ENCODE measurements at places on chromosomes 13 and 19.

- no peak for DNase-seq
These were observed 7.4 kb upstream of the ESD start for GRCh38 chr13:46804391-46804815.

GRCh38 chr19:28196101-28196500 is 1016.9 kb downstream of the UQCRFS1 start:
- DNase-seq: no peak

- DNase-seq: no peak
These were observed 8.6 kb downstream of the SPHK2 start for GRCh38 chr19:48627865-48628314.

GRCh38 chr13:29892151-29892550 is 41.7 kb upstream of the UBL3 start:
- no peak for DNase-seq

DNA sequence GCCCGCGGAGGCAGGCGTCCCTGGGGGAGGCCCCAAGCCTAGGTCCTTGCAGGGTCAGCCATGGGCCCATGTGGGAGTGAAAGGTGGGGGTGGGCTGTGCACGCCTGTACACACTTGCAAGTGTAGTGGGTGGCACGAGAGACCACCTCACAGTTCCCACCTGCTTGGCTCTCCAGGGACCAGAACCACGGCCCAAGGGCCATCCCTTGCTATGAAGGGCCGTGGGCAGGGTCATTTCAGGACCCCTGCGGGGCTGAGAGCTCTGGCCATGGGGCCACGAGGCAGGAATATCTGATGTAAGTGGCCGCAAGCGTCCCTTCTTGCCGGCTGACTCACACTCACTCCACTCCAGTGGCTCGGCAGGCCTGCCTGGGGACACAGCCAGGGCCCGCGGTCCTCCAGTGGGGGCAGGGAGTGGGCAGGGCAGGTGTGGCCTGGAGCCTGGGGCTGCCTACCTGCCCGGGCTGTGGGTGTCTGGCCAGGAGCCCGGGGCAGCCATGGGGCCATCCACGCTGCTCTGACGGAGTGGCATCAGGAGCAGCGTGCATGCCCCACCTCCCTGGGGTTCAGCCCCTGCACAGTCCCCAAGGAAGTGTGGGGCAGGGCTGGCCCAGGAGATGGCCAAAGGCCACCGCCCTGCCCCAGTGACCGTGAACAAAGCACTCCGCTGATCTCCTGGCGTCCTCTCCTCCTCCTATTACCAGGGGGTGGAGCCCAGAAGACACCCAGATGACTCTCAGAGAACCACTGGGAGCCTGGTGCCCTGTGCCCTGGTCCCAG is 8.6 kb upstream of the MKNK2 start:
- no peak for DNase-seq

GRCh38 chr13:26989957-26990713 is 181.5 kb downstream of the USP12 start:
- no peak for DNase-seq

- peak; percentile 19 for DNase-seq
These were observed 35.8 kb upstream of the MEDAG start for GRCh38 chr13:30870049-30870884.

GRCh38 chr13:34657716-34658115 is 284.4 kb upstream of the NBEA start:
- DNase-seq: no peak

DNA sequence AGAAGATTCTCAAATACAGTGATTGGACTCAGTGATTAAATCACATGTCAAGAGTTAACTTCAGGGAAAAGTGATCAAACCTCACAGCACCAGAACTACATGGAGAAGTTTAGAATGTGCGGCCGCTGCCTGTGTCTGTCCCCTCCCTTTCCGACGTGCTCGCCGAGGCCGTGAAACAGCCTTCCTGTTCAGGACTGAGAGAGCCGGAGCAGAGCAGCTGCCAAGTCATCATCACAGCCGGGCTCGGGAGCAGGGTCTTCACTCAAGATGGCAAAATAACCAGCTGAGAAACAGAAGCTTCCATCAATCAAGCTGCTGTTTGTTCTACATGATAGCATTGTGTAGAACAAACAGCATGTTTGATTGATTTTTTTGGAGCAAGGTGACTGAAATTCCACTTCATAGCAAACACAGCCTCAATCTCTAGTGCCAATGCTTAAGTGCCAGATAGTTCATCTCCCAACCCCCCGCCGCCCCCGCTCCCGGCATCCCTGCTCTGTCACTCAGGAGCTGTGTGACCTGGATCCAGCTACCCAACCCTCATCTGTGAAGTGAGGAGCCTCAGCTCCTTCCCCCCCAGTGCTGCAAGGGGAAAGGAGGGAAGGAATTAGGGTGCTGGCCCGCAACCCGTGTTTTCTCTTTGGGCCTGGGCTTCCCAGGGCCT is 70.6 kb downstream of the HSPH1 start:
- DNase-seq: no peak

GRCh38 chr19:49368711-49369358 is 5.2 kb downstream of the DKKL1 start:
- no peak for DNase-seq

DNA sequence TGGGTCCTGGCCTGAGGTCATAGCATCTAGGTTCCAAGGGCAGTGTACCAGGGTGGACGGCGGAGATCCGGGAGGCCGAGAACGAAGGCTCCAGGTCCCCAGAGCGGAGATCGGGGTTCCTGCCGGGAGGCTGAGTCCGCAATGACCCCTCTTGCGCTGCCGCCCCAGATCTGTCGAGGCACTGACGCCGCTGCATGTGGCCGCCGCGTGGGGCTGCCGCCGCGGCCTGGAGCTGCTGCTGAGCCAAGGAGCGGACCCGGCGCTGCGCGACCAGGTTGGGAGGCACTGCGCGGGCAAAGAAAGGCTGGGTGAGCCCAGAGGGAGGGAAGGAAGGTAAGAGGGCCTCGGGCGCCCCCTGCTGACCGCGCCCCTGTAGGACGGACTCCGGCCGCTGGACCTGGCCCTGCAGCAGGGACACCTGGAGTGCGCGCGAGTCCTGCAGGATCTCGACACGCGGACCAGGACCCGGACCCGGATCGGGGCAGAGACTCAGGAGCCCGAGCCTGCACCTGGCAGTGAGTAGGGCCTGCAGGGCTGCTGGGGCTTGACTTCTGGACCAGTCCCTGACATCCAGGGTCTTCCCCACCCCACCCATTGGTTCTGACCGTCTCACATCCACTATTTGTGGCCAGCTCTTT is 906 bp downstream of the ANKLE1 start:
- DNase-seq: peak; percentile 80

DNA sequence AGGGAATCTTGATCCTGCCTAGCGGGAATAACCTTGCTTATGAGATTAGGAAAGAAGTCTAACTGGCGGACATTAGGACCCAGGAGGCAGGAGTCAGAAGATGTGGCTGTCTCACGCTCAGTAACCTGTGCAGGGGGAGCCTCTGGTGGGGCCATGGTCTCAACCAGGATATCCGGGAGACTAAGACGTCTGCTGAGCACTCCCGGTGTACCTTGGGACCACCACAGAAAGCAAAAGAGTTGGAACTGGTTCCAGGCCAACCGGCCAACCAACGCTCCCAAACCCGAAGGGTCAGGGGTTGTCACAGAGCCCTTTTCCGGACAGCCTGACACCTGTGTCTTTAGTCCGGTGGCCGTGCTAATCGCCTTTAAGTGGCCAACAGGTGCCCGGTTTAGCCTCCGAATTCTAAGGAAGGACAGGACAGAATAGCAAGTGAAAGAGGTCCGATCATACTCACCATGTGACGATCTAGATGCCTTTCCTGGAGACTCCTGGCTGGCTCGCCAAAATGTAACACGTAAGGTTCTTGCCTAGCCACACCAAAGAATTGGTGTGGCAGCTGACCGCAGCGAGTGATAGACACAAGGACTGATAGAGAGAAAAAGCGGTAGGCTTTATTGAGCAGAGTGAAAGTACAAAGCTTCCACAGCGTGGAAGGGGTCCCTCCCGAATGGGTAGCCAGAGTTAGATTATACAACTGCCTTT is 103.9 kb upstream of the DIAPH3 start:
- DNase-seq: peak; percentile 24

DNA sequence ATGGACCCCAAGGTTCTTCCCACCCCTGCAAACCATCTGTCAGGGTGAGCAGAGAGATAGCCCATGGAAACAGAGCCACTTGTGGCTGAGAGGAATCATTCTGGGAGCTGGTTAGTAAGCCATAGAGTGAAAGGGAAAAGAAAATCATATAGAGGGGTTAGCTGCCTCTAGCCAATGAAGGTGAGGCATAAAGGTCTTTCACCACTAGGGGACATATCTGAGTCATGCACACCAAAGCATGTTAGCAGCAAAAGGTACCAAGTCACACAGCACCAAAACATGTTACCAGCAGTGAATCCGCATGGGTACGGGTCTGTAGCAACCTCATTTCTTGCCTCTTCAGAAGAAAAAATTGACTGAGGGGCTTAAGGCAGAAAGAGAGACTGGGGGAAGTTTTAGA is 76.7 kb upstream of the ZNF43 start:
- DNase-seq: no peak

- DNase-seq: no peak
These were observed 360.2 kb downstream of the DNAJC15 start for GRCh38 chr13:43383498-43384165.

DNA sequence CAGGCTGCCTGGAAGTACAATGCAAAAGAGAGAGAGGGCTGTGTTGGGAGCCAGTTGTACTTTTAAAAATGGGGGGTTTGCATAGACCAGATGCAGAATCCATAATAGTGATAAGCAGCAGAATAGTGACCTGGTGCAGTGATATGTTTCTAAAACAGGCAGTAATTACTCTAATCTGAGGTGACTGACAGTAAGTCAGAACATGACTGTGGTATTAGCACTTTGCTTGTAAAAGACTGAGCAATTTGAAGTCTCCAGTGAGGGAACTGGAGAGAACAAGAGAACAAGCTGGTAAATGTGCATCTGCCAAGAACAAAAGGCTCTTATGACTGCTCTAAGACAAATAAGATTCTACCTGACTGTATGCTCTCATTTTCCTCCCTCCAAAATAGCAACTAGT is 383.4 kb downstream of the ITGBL1 start:
- no peak for DNase-seq

GRCh38 chr19:12265921-12266704 is 28.6 kb downstream of the ZNF44 start:
- no peak for DNase-seq

DNA sequence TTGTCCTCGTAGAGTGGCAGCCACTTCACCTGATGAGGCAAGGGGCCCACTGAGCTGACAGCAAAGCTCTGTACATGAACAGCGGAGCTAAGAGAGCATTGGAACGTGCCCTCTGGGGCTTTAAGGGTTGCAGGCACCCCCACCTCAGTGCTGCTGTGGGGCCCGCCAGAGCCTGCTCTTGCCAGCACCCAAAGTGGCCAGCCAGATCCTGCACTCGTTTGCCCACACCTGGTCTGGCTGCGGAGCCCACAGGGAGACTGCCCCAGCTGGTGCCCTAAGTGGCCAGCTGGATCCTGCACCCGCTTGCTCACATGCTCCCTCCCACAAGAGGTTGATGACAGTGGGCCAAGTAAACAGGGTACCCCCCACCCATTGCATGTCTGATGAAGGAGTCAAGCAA is 783.4 kb upstream of the MIR17HG start:
- DNase-seq: no peak

DNA sequence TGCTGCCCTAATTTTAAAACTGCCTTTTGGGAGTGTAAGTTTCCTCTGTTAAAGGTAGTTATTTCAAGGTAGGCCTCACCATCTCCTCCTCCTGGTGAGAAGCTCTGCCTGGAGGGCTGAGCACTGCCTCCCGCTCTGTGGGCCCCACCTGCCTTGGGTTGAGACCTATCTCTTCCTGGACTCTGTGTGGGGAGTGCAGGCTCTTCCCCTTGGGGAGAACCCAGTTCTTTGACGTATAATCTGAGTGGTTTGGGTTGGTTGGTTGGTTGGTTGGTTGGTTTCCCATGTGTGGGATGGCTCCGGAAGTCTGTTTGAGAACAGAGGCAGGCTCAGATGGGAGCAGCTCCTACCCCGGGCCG is 39.1 kb downstream of the ACTN4 start:
- DNase-seq: peak; percentile 69

- peak; percentile 39 for DNase-seq
These were observed 17.4 kb downstream of the CAPN12 start for GRCh38 chr19:38726761-38727301.

DNA sequence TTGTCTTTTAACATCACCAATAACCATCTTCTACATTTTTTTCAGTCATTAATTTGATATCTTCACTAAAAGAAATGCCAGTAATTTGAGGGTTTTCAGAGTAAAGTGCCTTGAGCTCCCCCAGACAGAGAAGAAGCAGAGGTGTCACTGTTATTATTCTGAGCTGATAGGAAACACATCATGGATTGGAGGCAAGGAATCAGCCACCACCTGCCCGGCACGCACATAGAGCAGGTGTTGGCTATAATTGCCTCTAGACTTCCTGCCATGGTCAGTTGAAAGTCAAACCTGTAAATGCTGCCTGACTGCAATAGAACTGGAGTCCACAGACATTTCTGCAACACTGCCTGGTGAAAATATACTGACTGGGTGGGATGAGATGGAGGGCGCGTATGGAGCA is 776.6 kb downstream of the UQCRFS1 start:
- no peak for DNase-seq

- peak; percentile 28 for DNase-seq
These were observed 883 bp downstream of the ZNF441 start for GRCh38 chr19:11767633-11768133.

DNA sequence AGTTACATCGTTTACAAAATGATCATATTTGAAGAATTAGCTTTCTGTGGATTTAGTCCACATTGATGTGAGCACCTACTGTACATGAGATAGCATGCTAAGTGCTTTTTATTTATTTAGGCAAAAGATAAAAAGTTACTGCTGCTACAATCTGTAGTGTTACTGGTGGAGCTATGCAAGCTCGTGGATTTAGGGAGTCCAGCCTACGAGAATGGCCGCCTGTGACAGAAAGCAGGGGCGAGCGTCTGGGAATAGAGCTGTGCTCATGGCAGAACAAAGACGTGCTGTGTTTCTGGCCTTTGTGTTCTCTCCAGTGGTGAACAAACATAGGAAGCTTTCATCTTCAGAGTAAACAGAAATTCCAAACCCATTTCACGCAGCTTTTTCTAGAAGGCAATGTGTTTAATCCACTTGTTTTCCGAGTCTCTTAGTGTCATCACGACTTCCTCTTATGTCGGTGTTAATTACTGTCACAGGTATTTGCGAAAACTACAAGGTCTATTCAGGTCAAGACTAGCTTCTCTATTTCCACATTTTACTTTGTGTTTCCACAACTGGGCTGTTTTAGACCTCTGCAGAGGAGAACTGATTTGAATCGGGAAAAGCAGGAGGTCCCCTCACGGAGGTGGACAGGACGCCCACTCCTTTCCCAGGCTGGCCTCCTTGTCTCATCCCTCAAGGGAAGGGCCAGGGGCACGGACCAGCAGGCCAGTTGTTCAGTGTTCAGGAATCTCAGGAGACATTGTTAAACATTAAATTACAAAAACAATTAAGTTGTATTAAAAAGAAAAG is 67.3 kb downstream of the ATP11A start:
- no peak for DNase-seq
